ENCODE measurements at places on chromosomes 13 and 19.

GRCh38 chr19:40244579-40245317 lies 18.3 kb upstream of the CCNP start:
- DNase-seq, result no peak

GRCh38 chr13:59979589-59979988 lies 184.1 kb downstream of the DIAPH3 start:
- no peak for DNase-seq

- DNase-seq, result no peak
Measured at GRCh38 chr19:32976223-32976805, 4.3 kb downstream of the FAAP24 start.

DNA sequence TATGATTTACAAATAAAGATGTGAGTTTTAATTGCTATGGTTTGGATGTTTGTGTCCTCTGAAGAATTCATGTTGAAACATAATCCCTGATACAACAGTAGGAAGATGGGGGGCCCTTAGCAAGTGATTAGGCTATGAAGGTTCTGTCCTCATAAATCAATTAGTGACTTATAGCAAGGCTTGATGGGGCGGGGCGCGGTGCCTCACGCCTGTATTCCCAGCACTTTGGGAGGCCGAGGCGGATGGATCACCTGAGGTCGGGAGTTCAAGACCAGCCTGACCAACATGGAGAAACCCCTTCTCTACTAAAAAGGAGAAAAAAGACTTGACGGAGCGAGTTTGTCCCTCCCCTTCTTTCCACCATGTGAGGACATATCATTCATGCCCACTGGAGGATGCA lies 2486.5 kb upstream of the PCDH20 start:
- no peak for DNase-seq

DNA sequence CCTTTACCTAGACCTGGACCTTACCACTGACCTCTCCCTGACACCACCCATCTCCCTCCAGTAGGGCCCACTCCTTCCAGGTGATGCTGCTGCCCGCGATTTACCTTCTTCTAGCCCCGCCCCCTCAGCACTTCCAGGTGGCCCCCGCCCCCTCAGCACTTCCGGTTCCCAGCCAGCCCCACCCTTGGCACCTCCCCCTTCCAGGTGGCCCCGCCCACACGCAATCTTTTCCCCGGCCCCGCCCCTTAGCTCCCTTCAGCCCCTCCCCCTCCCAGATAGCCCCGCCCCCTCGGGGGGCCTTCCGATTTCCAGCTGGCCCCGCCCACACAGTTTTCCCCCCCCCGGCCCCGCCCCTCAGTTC lies 586 bp downstream of the LIG1 start:
- no peak for DNase-seq

- no peak for DNase-seq
Measured at GRCh38 chr13:35718084-35718483, 241.6 kb upstream of the MAB21L1 start.

GRCh38 chr13:94192431-94192975 lies 287.0 kb downstream of the DCT start:
- no peak for DNase-seq

DNA sequence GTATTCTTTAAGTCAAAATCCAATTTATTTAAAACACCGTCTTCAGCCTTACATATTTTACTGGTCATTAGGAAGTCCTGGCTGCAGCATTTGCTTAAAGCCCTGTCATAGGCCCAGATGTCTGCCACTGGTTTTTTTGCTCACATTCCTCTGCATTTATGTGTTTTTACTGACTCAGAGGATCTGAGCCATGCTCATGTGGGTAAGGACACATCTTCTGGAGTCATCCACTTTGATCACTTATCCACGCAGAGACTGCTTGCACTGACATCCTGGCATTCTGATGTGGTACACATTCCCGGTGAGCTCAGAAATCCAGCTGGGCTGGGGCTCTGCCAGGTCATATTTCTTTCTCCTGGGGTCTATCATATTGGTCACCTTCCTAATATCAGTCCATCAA lies 531.7 kb upstream of the ARGLU1 start:
- DNase-seq, result no peak

GRCh38 chr19:44754750-44755080 lies 6.2 kb downstream of the BCL3 start:
- no peak for DNase-seq

- DNase-seq, result no peak
Measured at GRCh38 chr13:26882731-26883130, 122.1 kb upstream of the GPR12 start.
